ENCODE measurements at places on chromosomes 16 and 17.

GRCh38 chr16:80664226-80664625, 123.4 kb downstream of the DYNLRB2 start:
- no peak for DNase-seq

DNA sequence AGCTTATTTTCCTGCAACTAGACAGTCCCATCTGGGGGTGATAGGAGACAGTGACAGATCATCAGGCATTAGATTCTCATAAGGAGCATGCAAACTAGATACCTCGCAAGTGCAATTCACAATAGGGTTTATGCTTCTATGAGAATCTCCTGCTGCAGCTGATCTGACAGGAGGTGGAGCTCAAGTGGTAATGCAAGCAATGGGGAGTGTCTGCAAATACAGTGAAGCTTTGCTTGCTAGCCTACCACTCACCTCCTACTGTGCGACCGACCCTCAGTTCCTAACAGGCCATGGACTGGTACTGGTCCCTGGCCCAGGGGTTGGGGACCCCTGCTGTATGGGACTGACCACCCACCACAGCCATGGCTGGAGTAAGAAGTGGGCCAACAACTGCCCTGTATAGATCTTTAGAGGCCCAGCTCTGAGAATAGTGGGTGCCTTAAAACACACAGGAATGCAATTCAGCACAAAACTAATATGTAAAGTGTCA, 26.0 kb upstream of the IRX3 start:
- DNase-seq, result no peak

DNA sequence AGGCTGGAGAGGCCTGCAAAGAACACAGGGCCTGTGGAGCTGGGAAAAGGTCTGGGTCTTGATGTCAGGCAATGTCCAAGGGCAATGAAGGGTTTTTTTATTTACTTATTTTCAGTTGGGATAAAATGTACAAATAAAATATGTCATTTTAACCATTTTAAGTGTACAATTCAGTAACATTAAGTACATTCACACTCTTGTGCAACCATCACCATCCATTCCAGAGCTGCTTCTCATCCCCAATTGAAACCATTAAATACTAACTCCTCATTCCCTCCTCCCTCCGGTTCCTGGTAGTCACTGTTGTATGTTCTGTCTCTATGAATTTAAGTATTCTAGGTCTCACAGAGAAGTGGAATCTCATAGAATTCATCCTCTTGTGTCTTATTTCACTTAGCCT, 444.7 kb downstream of the HS3ST3B1 start:
- DNase-seq, result no peak

DNA sequence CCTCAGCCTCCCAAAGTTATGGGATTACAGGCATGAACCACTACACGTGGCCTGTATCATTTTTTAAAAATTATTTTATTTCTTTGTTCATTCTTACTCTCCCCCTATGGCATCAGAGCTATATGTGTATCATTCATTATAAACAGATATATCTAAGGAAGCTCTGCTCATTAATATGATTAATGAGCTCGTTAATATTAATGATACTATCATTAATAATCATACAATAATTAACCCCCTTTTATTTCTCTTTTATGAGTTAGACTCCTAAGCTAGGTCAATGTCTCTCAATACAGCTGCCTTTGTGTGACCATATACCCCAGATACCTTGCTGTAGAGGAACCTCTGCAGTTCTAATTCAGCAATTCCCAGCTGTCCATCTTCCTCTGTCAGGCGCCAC, 4.5 kb upstream of the RSKR start:
- DNase-seq, result no peak

GRCh38 chr16:74034862-74035261, 261.8 kb upstream of the PSMD7 start:
- DNase-seq, result no peak
